AG10803 (cell line): ENCODE measurements at places on chromosomes 3 and 15.

GRCh38 chr3:106403371-106404145 is 534.7 kb upstream of the CBLB start:
- DNase-seq: no peak

GRCh38 chr3:69342074-69342473 is 43.8 kb downstream of the FRMD4B start:
- DNase-seq: no peak

DNA sequence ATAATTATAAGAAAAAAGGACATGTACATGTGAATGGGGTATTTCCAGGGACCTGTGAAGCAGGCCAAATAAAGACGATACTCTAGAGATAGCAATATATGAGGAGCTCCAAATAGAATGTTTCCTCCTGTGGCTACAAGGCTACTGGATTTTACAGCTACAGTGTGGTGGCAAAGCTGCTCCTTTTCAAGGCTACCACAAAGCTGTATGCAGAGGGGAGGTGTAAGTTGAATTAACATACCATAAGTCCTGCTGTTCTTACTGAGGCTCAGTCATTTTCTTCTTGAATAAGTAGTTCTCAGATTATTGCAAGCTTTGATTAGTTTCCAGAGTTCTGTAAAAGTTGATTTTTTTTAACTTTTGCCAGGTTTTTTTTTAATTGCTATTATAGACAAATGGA is 1184.6 kb upstream of the EPHA6 start:
- no peak for DNase-seq

DNA sequence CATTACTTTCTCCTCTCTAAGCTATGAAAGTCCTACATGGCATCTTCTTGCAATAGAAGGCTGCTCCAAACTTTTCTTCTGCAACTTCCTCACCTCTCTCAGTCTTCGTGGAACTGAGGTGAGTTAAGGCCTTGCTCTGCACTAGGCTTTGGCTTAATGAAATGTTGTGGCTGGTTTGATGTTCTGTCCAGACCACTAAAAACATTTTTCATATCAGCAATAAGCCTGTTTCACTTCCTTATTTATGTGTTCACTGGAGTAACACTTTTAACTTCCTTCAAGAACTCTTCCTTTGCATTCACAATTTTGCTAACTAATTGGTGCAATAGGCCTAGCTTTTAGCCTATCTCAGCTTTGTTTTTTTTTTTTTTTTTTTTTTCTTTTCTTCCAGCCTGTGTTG is 335.3 kb upstream of the NECTIN3 start:
- no peak for DNase-seq

DNA sequence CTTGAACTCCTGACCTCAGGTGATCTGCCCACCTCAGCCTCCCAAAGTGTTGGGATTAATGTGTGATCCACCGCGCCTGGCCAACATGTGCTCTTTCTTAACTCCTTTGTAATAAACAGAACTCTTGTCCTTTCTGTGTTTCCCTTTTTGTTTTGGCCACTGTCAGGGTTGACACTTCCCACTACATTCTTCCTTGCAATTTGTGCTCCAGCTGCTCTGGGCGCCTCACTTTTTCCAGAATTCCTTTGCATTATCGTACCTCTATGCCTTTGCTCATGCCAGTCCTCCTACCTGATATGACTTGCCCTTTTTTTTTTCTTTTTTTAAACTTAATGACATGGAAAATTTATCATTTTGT is 38.8 kb upstream of the SMAD3 start:
- no peak for DNase-seq

DNA sequence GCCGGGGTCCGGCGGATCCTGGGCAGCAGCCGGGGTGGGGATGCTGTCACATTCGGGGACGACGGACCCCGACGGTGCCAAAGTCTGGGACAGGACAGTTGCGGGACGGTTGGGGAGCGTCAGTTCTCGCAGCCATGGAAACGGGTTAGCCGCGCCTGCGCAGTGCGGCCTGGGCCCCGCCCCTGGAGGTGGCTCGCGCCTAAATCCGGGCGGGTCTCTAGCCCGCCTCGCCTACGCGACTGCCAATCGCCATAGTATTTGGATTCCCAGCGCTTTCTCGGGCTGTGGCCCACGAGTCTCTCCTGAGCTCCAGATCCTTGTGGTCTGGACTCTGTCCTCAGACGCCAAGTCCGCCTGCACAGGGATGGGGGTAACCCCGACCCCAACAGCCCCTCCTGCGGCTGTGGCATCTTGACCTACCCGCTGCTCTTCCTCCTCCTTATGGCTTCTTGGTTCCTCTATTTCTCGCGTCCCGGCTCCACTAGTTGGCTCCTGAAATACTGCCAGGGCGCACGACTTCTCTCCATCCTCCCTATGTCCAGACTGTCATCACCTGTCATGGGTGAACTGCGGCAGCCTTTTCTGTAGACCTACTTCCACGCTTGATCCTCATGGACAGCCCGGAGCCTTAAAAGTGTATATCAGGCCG is at the start of gene ZMYND10:
ZMYND10 (minus strand) TSS at position 147 of the 649 bp plus-strand sequence. CDS start 153 bp downstream, outside the sequence.
- peak; percentile 35 for DNase-seq

- no peak for DNase-seq
Measured at GRCh38 chr15:57637846-57638245, 46.1 kb downstream of the MYZAP start.

DNA sequence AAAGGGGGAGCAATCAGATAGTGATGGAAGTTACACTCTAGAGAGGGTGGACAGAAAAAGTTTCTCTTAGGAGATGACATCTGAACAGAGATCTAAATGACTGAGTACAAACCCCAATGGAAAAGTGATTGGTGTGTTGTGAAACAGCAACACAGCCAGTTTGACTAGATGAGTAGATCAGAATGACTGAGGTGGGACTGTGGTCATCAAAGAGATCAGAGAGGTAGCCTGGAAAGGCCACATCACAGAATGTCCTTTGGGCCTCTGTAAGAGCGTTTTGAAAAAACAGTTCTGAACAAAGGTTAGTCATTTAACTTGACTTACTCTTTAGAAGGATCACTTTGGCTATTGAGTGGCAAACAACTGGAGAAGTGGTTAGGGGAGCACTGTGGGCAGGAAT is 10.6 kb downstream of the LRRC58 start:
- DNase-seq: no peak

GRCh38 chr15:48062148-48062872 is 58.5 kb upstream of the SLC24A5 start:
- DNase-seq: no peak

- DNase-seq: no peak
Measured at GRCh38 chr3:196186651-196187573, 24.3 kb downstream of the ZDHHC19 start.

- no peak for DNase-seq
Measured at GRCh38 chr3:52809662-52810377, 15.2 kb downstream of the ITIH3 start.

GRCh38 chr15:66789029-66790025 is 87.3 kb downstream of the SMAD6 start:
- peak; percentile 83 for DNase-seq

DNA sequence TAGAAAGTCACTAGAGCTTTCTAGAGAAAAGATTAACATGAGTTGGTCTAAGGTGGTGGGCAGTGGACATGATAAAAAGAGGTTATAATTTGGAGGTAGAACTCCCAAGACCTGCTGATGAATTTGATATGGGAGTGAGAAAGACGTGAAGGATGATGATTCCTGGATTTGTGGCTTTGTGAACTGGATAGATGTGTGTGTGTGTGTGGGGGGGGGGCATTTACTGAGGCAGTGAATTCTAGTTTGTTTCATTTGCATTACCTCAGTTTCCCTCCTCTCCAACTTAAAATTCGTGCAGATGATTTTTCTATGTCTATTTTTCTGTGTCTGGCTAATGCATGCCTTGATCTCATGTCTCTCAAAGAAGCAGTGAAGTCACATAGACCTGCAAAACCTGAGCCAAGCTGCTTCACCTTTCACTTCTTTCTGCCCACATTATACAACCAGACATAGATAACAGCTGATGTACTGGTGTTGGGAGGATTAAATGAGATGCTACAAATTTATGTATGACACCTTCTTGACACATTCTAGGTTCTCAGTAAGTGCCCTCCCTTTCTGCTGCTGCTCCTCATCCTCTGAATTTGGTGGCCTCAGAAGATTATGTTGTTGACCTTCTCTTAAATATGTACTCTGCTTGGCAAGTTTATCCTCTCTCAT is 9.9 kb downstream of the AHSG start:
- DNase-seq: no peak

GRCh38 chr3:81531263-81531662 is 230.2 kb downstream of the GBE1 start:
- DNase-seq: peak; percentile 21

- peak; percentile 94 for DNase-seq
Measured at GRCh38 chr15:75723847-75724660, 11.4 kb upstream of the CSPG4 start.

DNA sequence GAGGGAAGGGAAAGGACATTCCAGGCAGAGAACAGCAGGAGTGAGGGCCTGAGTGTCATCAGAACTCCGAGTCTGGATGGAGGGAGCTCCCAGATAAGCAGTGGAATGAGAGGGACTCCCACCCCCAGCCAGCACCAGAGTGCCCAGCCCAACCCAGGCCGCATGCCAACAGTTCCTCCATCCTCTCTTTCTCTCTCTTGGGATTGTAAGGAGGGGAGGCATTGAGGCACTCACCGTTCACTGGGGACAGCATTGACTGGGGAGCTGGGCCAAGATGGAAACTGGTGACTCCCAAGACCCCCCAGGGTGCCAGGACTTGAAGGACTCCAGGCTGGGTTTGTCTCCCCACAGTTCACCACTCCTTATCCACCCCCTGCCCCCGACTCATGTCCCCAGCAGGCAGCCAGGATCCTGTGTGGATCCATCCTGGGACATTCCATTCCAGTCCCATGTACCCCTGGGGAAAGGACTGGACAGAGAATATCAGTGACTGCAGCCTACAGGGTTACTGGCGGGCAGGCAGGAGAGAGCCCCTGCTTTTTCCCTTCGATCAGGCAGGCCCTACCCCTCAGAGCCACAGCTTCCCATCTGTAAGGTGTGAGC is 15.7 kb downstream of the PTH1R start:
- no peak for DNase-seq

DNA sequence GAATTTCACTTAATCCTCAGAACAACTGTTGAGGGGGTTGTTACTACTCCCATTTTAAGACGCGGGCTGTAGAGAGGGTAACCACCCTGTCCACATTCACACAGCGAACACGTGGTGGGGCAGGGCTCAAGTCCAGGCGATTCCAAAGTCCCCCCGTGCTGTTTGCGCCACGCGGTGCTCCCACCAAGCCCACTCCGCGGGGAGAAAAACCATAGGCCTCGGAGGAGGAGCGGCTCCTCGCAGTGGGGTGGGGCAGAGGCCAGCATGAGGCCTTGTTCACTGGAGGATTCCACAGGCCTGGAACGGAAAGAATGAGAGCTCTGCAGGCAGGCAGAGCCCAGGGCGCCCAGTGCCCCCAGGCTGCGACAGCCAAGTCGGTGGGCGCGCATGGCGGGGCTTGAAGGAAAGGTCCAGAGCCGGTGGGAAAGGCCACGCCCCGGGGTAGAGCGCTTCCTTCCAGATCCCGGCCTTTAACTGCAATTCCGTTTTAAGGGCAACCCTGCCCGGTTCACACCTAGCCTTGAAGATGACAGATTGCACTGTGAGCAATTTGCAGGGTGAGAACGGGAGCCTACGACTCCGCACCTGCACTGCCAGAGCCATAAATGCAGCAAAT is 161.8 kb upstream of the TBL1XR1 start:
- no peak for DNase-seq

DNA sequence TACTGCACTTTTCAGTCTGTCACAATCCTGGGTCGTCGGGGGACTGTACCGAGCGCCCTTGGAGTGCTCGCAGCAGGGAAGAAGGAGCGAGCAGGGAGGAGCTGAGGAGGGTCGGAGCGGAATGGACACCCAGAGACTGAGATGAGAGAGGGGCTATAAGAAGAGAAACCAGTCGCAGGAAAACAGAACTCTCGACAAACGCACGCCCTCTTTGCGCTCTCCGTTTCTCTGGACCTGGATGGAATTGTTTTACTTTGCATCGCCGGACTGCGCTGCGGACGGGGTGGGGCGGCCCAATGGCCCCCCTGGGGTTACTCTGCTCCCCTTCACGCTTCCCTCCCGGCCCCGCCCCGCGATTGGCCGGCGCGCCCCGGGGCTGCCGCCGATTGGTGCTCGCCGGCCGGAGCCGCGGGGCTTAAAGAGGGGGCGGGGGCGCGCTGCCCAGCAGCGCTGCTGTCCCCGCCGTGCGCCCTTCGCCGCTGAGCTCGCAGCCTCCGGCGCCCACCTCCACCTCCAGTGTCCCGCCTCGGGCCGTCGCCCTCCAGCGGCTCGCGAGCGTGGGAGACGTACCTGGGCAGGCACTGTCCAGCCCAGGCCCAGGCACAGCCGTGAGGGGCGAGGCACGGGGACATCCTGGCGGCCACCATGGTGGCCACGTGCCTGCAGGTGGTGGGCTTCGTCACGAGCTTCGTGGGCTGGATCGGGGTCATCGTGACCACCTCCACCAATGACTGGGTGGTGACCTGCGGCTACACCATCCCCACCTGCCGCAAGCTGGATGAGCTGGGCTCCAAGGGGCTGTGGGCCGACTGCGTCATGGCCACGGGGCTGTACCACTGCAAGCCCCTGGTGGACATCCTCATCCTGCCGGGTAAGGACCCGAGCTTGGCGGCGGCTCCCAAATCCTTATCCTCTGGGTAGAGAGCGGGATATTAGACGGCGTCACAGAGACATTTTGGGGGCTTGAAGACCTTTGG is at the start of gene CLDN11:
CLDN11 (plus strand) TSS at position 447 of the 977 bp plus-strand sequence; CDS start at position 646, 199 bp downstream.
- DNase-seq: peak; percentile 71

GRCh38 chr3:12049675-12050074 is 45.5 kb downstream of the SYN2 start:
- DNase-seq: peak; percentile 3

DNA sequence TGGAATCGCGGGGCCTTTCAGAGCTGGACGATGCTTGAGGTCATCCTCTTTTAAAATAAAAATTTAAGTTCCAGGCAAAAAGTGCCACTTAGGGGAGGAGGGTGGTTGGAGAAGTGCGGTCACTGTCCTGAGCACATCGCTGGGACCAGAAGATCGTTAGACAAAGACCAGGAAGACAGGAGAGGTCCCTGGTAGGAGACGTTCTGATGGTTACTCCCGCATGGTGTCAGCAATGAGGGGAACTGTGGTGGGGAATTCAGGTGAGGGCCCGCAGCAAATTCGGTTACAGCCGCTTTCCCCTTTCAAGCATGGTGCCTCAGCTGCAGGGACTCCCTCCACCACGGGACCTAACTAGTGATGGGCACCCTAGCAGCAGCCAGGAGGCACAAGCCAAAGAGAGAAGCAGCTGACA is 1.0 kb upstream of the ISY1 start:
- no peak for DNase-seq

GRCh38 chr3:138187296-138188012 is at the start of gene ARMC8:
TSS of gene ARMC8 (plus strand) at chr3:138187301. CDS start at chr3:138187555, 254 bp downstream.
- DNase-seq: peak; percentile 54

- DNase-seq: peak; percentile 68
Measured at GRCh38 chr3:110933821-110934426, 137.7 kb upstream of the NECTIN3 start.
